Sigmoid colon (tissue), 7 donors: ENCODE measurements at places on chromosomes 2 and 18. TPM values are rescaled to one million over a fixed set of nuclear protein-coding genes. Genes with fewer than 3 reads are reported as not detected.

KIF1A gene
- under 0.01 TPM for polyA plus RNA-seq

REL gene
- 10.2 TPM for polyA plus RNA-seq

DUSP19 gene
- polyA plus RNA-seq = 1.2 TPM

COLEC11 gene
- 0.92 TPM for polyA plus RNA-seq

HAAO gene
- polyA plus RNA-seq = 12.6 TPM
